Epithelial cell of prostate (primary cell): ENCODE measurements at places on chromosomes 12 and 14.

DNA sequence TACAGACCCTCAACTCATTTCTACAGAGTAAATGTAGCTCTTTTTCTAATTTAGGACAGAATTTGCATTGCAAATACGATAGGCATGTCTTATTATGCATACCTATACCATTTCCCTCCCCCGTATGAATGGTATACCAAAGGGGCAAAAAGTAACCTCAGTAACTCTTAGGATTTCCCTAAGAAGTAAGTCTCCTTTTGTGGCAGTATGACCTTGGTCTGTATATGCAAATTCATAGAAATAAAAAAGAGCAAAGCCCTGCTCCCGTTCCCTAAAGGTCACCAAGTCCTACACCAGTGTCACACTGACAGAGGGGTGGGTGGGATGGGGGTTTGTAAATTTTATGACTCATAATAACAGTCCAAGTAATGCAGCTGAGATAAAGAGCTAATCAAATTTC, 365.8 kb upstream of the CCDC196 start:
- no peak for DNase-seq

DNA sequence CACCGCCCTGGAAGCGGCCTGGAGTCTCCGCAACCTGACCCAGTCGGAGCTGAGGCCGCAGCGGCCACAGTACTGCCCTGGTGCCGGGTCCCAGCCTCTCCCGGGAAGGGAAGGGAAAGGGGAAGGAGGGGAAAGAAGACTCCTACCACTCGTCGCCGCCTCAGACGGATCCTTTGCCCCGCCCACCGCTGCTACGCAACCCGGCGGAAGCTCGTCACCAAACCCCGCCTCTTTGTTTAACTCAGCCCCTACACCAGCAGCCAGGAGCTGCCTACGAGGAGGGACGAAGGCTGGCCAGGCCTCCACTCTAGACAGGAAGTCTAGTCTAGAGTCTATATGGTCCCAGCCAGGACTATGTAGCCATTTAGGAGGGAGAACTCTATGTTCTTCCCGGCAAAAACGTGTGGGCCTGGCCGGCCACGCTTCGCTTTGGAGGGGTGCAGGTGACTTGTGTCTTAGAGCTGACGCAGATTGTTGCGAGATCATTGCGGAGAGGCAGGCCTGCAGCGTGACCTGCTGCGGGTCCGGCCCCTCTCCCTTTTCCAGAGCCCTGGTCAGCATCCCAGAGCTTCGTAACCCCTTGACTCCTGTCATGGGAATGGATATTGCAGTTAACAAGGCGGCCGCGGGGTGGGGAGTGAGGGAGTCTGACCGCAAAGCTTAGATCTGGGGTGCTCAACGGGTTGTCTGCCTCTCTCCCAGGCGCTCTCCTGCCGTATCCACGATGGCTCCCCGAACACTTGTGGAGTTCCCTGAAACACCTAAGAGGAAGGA, at the start of gene RNF41:
Gene RNF41, minus strand, starts transcription at position 166 of the 774 bp plus-strand sequence. CDS start 7,875 bp downstream, outside the sequence.
- peak; percentile 73 for DNase-seq

DNA sequence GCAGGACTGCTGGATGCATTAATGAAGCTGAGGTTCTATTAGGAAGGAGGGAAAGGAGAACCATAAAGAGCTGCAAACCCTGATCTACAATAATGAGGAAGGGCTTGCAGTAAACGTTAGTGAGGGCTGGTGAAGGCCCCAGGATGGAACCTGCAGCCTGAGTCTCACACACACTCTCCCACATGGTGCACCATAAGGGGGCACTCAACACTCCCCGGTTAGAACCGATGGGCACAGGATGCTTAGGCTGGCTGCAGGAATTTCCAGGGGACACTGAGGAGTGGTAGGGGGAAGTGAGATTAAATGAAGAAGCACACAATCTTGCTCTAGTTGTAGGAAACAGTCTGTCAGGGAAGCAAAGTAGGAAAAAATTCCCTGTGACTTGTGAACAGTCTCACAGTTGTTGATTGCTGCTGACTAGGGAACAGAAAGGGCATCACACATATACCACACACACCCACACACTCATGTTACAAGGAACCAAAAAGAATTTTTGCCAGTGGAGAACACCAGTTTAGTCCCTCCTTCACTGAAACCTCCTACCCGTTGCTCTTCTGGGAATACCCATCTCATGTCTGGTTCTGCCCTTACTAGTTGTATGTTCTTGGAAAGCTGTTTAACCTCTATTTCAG, 56.2 kb upstream of the FERMT2 start:
- DNase-seq, result no peak

DNA sequence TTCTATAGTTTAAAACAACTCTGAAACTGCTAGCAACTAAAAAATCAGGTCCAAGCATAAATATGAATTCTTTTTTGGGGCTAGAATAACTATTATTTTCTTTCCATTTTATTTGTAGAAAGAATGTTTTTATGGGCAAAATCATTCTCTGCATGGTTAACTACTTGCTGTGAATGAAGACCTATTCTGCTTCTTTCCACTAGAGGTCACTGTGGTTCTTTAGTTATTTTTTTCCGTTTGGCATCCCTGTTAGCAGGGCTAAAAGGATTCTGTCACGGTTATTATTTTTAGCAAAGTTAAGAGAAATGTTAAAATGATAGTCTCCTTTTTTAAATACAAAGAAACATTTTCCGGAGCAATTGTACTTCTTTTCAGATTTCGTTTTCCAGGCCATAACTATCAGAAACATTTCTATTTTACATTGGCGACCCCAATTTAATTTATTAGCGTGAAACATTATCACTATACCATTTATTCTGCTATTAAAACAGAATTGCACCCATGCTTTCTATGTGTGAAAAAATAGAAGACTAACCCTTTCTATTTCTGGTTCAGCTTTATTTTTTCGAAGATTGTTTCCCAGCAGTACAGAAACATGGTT, 404.8 kb downstream of the ATP23 start:
- no peak for DNase-seq

DNA sequence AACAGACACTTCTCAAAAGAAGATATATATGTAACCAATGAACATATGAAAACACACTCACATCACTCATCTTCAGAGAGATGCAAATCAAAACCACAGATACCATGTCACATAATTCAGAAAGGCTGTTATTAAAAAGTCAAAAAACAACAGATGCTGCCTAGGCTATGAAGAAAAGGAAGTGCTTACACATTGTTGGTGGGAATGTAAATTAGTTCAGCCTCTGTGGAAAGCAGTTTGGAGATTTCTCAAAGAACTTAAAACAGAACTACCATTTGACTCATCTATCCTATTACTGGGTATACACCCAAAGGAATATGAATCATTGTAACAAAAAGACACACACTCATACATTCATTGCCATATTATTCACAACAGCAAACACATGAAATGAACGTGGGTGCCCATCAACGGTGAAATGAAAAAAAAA, 35.1 kb downstream of the EIF2S3B start:
- DNase-seq, result peak; percentile 60

GRCh38 chr12:69570000-69570516, 15.2 kb upstream of the CCT2 start:
- peak; percentile 33 for DNase-seq

GRCh38 chr12:1852076-1852475, 31.7 kb downstream of the LRTM2 start:
- DNase-seq, result no peak

DNA sequence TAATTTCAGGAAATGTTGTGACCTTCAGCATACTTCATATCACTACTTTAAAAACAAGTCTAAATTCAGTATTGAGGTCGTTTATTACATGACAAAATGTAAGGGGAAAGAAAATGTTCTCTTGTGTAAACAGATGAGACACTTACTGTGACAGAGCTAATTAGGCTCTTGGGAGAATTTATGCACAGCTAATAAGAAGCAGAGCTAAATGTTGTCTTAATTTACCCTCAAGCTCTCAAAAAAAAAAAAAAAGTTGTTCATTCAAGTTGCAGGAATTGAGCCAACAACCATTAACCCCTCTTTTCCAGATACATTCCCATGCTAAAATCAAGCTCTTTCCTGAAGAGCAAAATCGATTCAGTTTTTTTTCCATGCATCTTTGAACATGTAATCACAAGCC, 1419.4 kb downstream of the FSCB start:
- no peak for DNase-seq
